ENCODE measurements at places on chromosomes 16 and 17.

GRCh38 chr16:89583895-89584644 lies 8.5 kb downstream of the CPNE7 start:
- DNase-seq = no peak

DNA sequence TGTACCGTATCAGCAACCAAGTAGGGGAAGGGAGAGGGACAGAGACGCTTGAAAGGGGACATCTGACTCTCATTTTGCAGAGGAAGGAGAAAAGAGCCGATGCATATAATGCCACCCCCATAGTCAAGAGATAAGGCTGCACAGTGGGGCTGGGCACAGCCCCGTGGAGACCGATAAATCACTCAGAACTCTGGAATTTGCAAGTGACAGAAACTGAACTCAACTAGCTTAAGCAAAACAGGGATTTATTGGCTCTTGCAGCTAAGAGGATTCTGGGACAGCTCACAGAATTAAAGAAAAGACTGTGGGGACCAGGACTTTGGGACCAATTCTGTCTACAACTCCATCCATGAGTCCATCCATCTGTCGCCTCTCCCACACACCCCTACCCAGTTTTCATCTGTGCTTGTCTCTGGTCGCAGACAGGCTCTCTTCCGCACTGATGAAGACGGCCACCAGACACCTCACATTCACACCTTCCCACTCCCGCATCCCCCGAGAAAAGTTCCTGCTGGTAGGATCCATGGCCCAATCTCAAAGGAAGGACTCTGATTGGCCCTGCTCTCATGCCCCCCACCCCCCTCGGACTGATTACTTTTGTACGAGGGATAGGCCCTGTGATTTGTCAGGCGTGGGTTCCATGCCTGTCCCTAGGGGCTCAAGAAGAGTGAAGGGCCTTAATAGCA lies 105.9 kb upstream of the RPL38 start:
- DNase-seq = no peak

DNA sequence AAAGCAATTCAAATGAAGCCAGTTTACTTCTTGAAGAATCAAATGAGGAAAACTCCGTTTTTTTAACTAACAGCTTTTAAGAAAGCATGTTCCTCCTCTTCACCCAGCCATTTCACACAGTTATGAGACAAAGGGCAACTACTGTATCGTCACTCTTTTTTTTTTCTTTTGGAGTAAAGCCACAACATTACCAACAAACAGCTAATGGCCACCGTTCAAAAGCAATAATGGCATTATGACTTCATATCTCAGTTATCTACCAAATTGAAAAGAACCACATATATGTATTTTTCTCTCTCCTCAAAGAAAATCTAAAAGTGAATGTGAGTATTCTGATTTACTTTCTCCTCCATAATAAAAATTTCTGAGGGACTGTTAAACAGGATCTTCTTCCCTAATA lies 14.5 kb downstream of the GRB2 start:
- DNase-seq = no peak

DNA sequence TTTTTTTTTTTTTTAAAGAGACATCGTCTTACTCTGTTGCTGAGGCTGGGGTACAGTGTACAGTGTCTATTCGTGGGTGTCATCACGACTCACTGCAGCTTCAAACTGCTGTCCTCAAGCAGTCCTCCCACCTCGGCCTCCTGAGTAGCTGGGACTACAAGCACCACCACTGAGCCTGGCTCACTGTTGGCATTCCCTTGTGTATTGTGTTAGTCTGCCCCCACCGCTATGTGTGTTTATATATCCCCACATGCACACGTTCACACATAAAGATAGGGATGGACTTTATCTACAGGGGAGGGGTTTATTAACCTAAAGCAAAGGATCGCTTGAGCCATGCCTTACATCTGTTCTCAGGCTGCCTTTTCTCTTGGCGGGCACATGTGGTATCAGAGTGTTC lies 63.8 kb downstream of the SEC14L1 start:
- DNase-seq = no peak

GRCh38 chr17:68327823-68328557 lies 36.7 kb downstream of the ARSG start:
- DNase-seq = no peak

- DNase-seq = no peak
These were observed 104.6 kb downstream of the SPAG9 start for GRCh38 chr17:51016099-51016498.
